ENCODE measurements at places on chromosomes 6 and 20.

DNA sequence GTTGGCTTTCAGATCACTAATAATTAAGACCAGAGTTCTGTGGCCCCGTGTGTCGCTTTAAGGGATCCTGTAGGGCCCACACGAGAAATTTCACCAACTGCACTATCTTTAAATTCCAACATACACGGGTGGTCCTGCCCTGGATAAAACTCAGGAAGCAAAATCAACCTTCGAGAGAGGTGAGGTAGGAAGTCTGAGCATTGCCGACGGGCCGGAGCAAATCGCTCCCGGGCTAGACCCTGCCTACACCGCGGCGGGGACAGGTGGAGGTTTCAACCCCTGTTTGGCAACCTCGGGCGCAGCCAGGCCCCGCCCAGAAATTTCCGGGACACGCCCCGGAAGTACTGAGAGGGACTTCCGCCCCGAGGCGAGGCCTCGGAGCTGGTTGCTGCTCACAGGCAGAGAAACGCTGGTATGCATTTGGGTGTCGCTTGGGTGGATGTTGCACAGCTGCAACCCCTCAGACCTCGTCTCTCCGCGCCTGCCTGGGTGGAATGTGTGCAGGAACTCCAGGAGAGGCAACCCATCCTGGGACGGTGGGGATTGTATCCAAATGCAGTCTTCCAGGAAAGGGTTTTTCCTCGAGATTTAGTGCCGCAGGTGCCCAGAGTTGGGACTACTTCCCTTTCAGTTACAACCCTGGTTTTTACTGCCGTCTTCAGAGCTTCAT lies 19.9 kb downstream of the ZKSCAN8 start:
- DNase-seq: peak; percentile 67

- DNase-seq: no peak
Observed at GRCh38 chr20:51022803-51023616, at the start of gene KCNG1. TSS of gene KCNG1 (minus strand) at chr20:51023107. CDS start at chr20:51010338, 12,769 bp downstream.

- no peak for DNase-seq
Observed at GRCh38 chr20:10519361-10520046, 84.4 kb downstream of the SLX4IP start.

- no peak for DNase-seq
Observed at GRCh38 chr6:152605941-152606340, 31.2 kb downstream of the SYNE1 start.

DNA sequence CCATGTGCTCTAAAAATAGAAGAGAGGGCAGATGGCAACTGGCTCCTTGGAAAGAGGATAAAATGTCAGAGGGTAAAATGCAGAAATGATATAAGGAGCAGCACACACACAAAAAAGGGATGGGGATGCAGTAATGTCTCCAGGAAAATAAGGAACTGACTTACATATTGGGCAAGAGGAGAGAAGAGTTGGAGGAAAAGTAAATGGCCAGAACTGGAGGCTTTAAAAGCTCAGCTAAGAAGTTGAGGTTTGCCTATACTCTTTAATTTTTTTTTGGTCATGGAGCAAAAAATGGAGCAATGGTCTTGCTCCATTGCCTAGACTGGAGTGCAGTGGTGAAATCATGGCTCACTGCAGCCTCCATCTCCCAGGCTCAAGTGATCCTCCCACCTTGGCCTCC lies 93.7 kb downstream of the SULF2 start:
- DNase-seq: no peak

- no peak for DNase-seq
Observed at GRCh38 chr6:43608807-43609206, 20.3 kb downstream of the GTPBP2 start.

DNA sequence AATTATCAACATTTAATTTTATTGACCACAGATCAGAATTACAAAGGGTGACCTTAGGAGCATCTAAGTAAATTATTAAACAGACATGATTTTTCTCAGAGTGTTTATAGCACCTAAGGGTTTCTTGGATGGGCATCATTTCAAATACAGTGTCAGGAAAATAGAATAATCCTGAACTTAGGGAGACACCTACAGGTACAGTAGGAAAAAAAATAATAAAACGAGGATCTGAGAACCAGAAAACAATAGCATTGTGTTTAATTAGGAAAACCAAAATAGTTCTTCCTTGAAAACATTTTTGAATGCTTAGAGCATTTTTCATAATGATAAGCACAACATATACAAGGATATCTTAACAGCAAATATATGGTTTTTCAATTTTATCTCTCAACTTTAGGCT lies 39.2 kb downstream of the MMUT start:
- DNase-seq: no peak

GRCh38 chr20:36644032-36644705 lies 1.8 kb downstream of the SLA2 start:
- peak; percentile 13 for DNase-seq

DNA sequence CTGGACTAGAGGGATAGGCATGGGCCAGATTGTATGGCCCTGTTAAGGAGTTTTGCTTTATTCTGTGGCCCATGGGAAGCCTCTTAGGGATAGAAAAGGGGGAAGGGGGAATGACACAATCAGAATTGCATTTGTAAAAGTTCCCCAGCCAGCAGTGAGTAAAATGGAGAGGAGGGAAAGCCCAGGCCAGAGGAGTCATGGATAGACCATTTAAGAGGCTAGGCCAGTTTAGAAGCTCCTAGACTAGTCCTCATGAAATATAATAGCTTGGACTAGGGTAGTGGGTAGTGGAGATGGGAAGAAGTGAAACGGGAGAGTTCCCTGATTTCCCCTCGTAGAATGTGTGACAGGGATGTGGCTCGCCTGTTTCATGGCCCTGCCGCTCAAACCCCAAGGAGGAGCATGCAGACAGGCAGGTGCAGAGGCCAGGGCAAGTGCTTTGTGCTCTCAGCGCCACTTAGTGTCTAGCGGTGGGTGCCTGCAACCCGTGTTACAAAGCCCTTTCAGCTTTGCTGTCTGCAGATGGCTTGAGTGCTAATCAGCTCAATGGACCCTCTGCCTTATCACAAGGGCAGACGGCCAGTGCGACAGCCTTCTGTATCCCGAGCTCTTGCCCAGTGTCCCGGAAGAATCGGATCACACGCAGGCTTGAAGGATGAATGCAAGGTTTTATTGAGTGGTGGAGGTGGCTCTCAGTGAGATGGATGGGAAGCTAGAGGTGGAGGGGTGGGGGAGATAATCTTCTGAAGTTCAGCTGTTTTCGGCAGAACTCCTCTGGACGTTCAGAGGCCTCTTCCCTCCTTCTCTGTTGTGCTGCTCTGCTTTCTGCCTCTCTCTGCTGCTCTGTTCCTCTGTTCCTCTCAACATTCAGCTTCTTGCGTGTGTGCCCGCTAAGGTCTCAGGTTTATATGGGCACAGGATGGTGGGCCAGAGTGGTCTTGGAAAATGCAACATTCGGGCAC lies 141.1 kb downstream of the CEP57L1 start:
- no peak for DNase-seq

DNA sequence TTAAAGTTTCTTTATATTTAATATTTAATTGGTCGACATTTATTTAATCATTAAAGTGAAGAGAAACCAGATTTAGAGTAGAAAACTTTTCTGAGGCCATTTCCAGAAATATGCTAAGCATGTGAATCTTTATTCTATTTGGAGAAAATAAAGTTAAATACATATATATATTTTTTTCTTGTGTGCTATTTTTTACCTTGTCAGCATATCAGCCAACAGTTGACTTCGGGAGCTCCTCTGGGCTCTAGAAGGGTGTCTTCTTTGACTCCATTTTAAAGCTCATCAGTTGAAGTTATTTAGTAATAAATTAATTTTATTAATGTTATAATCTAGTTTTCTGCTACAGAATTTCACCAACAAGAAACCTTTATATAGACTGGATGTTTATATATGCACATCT lies 73.1 kb downstream of the SH3BGRL2 start:
- no peak for DNase-seq

Measured in effector CD8-positive, alpha-beta T cell (primary cell).